ENCODE measurements at places on chromosomes 3 and 15. TPM values are rescaled to one million over a fixed set of nuclear protein-coding genes. Genes with fewer than 3 reads are reported as not detected.

GRCh38 chr15:78878356-78878755, 5.7 kb downstream of the MORF4L1 start:
- no peak for DNase-seq
- H3K36me3 ChIP-seq = peaks cover 43% of the 10 kb centered on the region
- no peaks in the 10 kb centered on the region for H3K27me3 ChIP-seq
- H3K4me3 ChIP-seq = peak overlapping the region; percentile 31
- peaks cover 58% of the 10 kb centered on the region for H3K4me1 ChIP-seq

- H3K4me1 ChIP-seq = no peaks in the 10 kb centered on the region
- no peaks in the 10 kb centered on the region for H3K36me3 ChIP-seq
Measured at GRCh38 chr3:75171630-75172230, 492.4 kb upstream of the FRG2C start.

GRCh38 chr15:73589766-73590165, 43.4 kb downstream of the NPTN start:
- no peak for DNase-seq
- no peak overlapping the region for H3K4me3 ChIP-seq
- H3K36me3 ChIP-seq = 0 out of 2 replicates have a peak, but pooled peaks cover 16% of the 10 kb centered on the region
- H3K27me3 ChIP-seq = no peaks in the 10 kb centered on the region

- H3K27ac ChIP-seq = no peak overlapping the region
- peak overlapping the region; percentile 67 for H3K4me3 ChIP-seq
Measured at GRCh38 chr3:58237941-58238681, 519 bp downstream of the ABHD6 start.

GRCh38 chr3:182479419-182480336, 313.6 kb upstream of the ATP11B start:
- H3K27ac ChIP-seq = no peak overlapping the region
- no peaks in the 10 kb centered on the region for H3K4me1 ChIP-seq
- H3K36me3 ChIP-seq = no peaks in the 10 kb centered on the region
- no peak for DNase-seq

- no peak for DNase-seq
- no peak overlapping the region for H3K27ac ChIP-seq
- H3K4me1 ChIP-seq = no peaks in the 10 kb centered on the region
- H3K27me3 ChIP-seq = no peaks in the 10 kb centered on the region
- H3K4me3 ChIP-seq = no peak overlapping the region
Measured at GRCh38 chr3:94758751-94759150, 695.9 kb downstream of the NSUN3 start.

GRCh38 chr3:183764847-183765731, 60.3 kb downstream of the MAP6D1 start:
- H3K4me1 ChIP-seq = peaks cover 17% of the 10 kb centered on the region
- H3K27ac ChIP-seq = no peak overlapping the region
- no peaks in the 10 kb centered on the region for H3K27me3 ChIP-seq
- DNase-seq = peak; percentile 96

DNA sequence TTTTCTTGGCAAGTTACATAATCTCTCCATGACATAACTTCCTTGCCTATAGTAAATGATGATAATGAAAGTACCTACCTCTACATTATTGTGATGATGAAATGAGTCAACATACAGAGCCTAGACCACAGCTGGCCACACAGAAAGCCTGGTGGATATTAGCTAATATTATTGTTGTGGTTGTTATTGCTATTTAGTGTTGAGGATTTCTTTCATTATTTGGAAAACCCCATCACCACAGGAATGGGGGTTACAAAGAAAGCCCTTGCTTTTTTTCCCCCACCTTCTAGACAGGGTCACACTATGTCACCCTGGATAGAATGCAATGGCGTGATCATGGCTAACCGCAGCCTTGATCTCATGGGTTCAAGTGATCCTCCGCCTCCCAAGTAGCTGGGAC, 125.0 kb downstream of the PDZRN3 start:
- peaks cover 17% of the 10 kb centered on the region for H3K27me3 ChIP-seq
- H3K4me3 ChIP-seq = no peak overlapping the region
- no peaks in the 10 kb centered on the region for H3K36me3 ChIP-seq
- no peaks in the 10 kb centered on the region for H3K4me1 ChIP-seq
- DNase-seq = no peak

DNA sequence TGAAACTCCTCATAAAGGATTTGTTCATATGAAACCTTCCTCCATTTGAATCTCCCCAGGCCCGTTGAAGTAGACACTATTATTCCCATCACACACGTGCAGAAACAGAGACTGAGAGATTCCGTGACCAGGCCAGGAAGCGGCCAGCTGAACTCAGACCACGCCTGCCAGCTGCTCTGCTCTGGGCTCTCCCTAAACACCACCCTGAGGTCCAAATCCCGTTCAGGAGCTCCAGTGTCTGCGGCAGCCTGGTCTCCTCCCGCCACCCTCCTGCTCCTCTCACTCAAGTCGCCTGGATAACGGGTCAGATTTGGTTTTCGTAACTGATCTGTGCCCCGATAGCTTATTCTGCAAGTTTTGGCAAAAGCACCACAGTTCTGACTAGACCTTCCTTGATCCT, 53.6 kb upstream of the SNRPA1 start:
- peaks cover 26% of the 10 kb centered on the region for H3K4me1 ChIP-seq
- peak overlapping the region; percentile 75 for H3K27ac ChIP-seq
- no peak overlapping the region for H3K4me3 ChIP-seq
- H3K27me3 ChIP-seq = no peaks in the 10 kb centered on the region
- no peak for DNase-seq
- H3K36me3 ChIP-seq = no peaks in the 10 kb centered on the region

DNA sequence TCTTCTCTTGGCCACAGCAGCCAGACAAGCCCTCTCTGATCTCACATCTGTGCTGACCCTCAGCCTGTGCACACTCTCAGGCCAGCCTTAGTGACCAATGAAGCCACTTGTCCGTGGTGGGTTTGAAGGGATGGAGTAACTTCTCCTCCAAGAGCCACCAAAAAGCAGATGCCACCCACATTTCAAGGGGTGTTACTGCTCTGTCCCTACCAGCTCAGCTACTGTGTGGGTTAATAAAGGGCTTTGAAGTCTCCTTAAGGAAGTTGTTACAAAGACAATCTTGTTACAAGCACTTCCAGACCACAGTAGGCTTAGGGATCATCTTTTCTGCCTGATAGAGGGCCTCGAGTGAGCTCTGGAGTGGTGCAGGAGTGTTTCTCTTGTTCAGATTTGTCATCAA, 3.3 kb upstream of the CA12 start:
- H3K36me3 ChIP-seq = no peaks in the 10 kb centered on the region
- no peak overlapping the region for H3K27ac ChIP-seq
- peaks cover 16% of the 10 kb centered on the region for H3K4me1 ChIP-seq
- DNase-seq = no peak
- H3K27me3 ChIP-seq = no peaks in the 10 kb centered on the region

GRCh38 chr3:127656906-127657305, 15.8 kb upstream of the ABTB1 start:
- H3K27me3 ChIP-seq = no peaks in the 10 kb centered on the region
- DNase-seq = no peak
- no peak overlapping the region for H3K4me3 ChIP-seq
- H3K36me3 ChIP-seq = no peaks in the 10 kb centered on the region
- no peak overlapping the region for H3K27ac ChIP-seq
- H3K4me1 ChIP-seq = peaks cover 26% of the 10 kb centered on the region

- H3K4me3 ChIP-seq = no peak overlapping the region
- no peak for DNase-seq
- H3K27me3 ChIP-seq = no peaks in the 10 kb centered on the region
- no peak overlapping the region for H3K27ac ChIP-seq
- H3K4me1 ChIP-seq = no peaks in the 10 kb centered on the region
- no peaks in the 10 kb centered on the region for H3K36me3 ChIP-seq
Measured at GRCh38 chr3:20811631-20812030, 625.6 kb upstream of the SGO1 start.

DNA sequence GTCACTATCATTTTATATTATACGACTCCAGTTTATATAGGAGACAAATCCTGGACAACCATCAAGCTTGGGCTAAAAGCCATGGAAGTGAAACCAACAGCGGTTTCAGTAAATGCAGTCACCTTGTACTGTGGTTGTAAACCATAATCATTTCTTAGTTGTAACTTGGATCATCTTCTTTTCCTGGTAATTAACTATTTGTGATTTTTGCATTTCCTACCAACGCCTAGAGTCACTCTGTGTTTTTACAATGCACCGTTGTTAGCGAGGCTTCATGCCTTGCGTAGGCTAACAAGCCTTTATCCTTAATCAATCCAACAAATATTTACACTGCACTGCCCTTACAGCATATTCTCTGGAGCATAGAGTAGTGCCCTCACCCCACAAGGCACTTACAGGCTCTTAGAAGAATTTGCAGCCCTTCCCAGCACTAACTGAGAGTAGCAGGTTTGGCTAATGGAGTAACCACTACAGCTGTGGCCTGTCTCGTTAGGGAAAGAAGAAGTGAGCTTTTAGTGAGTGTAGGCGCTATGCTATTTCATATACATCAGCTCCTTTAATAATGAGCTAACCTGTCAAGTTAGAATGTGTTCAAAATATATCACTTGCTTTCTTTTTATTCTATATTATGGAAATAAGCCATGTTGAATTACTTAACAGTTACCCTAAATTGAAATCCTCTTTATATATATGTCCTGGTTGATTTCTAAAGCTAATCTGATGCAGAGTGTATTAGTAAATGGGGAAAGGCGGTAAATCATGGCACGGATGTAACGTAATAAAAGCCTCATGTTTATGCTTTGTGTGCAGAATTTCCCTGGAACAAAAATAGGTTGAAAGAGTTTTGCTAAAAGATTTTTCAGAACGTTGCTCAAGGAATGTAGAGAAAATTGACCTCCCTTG, 62.8 kb downstream of the ABHD2 start:
- no peak overlapping the region for H3K27ac ChIP-seq
- H3K27me3 ChIP-seq = no peaks in the 10 kb centered on the region
- no peak for DNase-seq

GRCh38 chr3:138441742-138442141, 7.3 kb downstream of the ESYT3 start:
- no peaks in the 10 kb centered on the region for H3K27me3 ChIP-seq
- no peak overlapping the region for H3K27ac ChIP-seq
- H3K36me3 ChIP-seq = no peaks in the 10 kb centered on the region
- DNase-seq = no peak
- H3K4me3 ChIP-seq = no peak overlapping the region

DNA sequence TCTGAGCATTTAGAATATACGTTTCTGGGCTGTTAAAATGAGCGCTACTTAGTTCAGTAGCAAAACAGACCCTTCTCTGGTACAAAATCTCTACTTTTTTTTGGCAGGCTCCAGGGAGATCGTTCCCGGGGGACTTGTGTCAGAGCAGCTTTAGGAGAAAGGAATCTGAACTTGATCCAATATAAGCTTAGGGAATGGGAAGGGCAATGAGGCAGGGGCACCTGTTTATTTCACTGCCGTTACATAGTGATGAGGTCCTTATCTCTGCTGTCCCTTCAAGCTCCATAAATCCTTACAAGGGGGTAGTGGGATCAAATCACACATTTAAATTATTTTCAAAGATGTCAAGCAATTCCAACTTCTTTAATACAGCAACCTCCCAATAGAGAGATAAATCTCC, 128.7 kb upstream of the BNIP2 start:
- no peak overlapping the region for H3K27ac ChIP-seq
- no peaks in the 10 kb centered on the region for H3K36me3 ChIP-seq
- no peak for DNase-seq
- no peaks in the 10 kb centered on the region for H3K27me3 ChIP-seq

GRCh38 chr15:26670116-26670515, 102.8 kb downstream of the GABRB3 start:
- no peaks in the 10 kb centered on the region for H3K4me1 ChIP-seq
- H3K4me3 ChIP-seq = no peak overlapping the region

GRCh38 chr15:62782071-62782841, 260.3 kb upstream of the TPM1 start:
- H3K4me3 ChIP-seq = no peak overlapping the region
- H3K4me1 ChIP-seq = peaks cover 11% of the 10 kb centered on the region
- peak; percentile 63 for DNase-seq
- no peaks in the 10 kb centered on the region for H3K27me3 ChIP-seq
- peak overlapping the region; percentile 48 for H3K27ac ChIP-seq
- no peaks in the 10 kb centered on the region for H3K36me3 ChIP-seq

DNA sequence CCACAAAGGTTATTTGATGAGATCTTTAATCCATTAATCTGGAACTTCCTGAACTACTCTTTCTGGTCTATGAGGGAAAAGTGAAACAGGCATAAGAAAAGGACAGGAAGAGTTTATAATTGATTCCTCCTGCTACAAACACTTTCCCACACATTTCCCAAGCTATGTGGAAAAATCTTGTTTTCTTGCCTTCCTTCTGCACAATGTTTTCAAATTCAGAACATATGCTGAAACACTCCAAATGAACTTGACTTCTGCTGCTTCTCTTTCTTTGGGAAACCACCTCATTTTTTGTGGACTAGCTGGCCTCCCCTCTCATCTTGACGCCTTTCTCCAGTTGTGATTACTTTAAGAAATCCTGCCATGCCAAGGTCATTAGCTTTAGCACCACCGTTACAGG, 100.7 kb upstream of the PTPRG start:
- H3K4me3 ChIP-seq = no peak overlapping the region
- H3K4me1 ChIP-seq = no peaks in the 10 kb centered on the region
- H3K27me3 ChIP-seq = no peaks in the 10 kb centered on the region
- DNase-seq = no peak
- H3K27ac ChIP-seq = no peak overlapping the region

- no peaks in the 10 kb centered on the region for H3K27me3 ChIP-seq
- H3K4me1 ChIP-seq = peaks cover 27% of the 10 kb centered on the region
Measured at GRCh38 chr3:30628901-30629590, 22.6 kb downstream of the TGFBR2 start.

DNA sequence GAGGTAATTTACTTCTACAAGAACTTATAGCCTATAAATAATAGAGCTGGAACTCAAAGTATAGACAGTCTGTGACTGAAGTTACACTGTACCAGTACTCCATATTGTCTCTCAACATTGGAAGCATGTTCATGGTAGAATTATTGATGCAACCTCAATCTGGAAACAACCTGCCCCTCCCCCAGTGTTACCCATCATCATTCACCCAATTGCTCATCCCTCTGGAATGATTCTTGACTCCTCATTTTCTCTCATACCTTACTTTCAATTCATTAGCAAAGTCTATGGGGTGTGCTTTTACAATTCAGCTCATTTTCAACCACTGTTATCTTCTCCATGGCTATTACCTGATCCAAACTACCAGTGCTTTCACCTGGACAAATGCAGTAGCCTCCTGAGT, 151.7 kb downstream of the CPNE4 start:
- DNase-seq = no peak
- H3K27ac ChIP-seq = no peak overlapping the region
- no peaks in the 10 kb centered on the region for H3K36me3 ChIP-seq
- H3K4me3 ChIP-seq = no peak overlapping the region
- no peaks in the 10 kb centered on the region for H3K27me3 ChIP-seq

DNA sequence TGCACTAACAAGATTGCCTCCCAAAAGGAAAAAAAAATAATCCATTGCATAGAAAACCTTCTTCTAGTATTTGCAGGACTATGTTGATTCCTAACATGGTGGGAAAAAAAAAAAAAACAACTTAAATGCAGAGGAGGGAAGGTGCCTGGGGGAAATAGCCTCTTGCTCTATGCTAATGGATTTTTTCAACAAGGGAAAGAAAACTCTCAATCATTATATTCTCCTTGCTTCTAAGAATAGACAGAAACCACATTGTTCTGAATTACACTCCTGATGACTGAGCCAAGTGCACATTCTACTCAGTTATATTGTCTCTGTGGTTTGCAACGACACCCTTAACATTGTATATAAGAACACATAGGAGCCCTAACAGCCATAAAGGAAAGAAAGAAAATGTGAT, 760.2 kb downstream of the NAALADL2 start:
- H3K27me3 ChIP-seq = no peaks in the 10 kb centered on the region
- no peaks in the 10 kb centered on the region for H3K36me3 ChIP-seq
- H3K27ac ChIP-seq = no peak overlapping the region
- no peaks in the 10 kb centered on the region for H3K4me1 ChIP-seq
- no peak for DNase-seq

Gene OCA2
- total RNA-seq = not detected

Gene FBXO40
- not detected for total RNA-seq
